Effector memory CD4-positive, alpha-beta T cell (primary cell): ENCODE measurements at places on chromosomes 1 and 21.

DNA sequence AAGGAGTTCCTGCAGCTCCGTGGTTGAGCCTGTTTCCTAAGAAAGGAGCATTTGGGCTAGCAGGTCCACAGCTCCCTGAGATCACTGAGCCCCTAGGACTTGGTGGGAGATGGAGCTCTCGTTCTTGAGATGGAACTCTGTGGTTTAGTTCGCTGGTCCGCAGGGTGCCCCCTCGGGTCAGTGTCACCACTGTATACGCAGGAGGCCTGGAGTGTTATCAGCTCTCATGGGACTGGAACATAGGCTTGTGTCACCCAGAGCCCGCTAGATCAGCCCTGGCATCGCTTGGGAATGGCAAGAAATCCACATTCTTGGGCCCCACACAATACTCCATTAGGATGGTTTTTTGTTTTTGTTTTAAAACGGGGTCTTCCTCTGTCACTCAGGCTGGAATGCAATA, 3.6 kb downstream of the SNAP47 start:
- DNase-seq = no peak

DNA sequence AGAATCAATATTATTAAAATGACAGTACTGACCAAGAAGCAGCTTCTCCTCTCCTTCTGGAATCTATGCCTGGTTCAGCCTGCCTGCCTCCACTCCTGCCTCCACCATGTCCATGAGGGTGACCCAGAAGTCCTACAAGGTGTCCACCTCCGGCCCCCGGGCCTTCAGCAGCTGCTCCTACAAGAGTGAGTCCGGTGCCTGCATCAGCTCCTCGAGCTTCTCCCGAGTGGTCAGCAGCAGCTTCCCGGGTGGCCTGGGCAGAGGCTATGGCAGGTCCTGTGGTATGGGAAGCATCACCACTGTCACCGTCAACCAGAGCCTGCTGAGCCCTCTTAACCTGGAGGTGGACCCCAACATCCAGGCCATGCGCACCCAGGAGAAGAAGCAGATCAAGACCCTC, 822.4 kb upstream of the NEGR1 start:
- DNase-seq = no peak

GRCh38 chr1:72570815-72571214, 288.5 kb upstream of the NEGR1 start:
- DNase-seq = no peak

DNA sequence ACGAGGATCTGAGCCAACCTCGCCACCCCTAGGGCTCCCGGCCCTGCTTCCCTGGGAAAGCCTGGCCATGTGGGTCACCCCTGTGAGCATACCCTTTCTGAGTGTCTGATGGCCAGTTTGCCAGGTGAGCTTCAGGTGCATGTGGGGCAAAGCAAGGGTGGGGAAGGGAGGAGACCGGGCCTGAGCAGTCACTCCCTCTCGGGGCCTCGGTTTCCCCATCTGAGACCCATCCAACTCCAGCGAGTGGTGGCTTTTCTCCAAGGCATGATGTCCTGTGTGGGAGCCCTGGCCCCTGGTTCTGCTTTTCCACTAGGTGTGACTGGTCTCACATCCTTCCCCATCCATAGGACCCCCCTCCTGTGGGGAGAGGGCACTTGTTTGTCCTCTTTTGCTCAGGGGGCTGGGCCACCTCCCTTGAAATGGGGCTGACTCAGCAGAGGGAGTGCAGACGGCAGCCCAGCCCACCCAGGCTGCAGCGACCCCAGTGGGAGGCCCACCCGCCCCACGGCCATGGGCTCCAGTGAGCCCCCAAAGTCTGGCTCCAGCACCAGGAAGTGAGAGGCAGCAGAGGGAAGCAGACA, 1.7 kb upstream of the WNT9A start:
- DNase-seq = no peak

DNA sequence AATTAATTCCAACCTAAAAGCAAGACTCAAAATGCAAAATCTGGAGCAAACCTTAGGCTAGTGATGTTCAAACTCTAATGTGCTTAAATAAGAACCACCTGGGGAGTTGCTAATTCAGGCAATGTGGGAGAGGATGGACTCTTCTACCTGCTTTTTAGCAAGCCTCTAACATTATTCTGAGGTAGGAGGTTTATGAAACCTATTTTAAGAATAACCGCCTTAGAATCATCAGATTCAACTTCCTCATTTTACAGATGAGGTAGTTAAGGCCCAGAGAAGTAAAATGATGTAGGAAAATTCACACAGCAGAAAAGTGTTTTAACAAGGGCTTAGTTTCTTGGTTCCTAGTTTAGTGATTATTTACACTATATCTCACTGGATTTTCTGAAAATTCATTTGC, 8.6 kb upstream of the NTNG1 start:
- DNase-seq = no peak

DNA sequence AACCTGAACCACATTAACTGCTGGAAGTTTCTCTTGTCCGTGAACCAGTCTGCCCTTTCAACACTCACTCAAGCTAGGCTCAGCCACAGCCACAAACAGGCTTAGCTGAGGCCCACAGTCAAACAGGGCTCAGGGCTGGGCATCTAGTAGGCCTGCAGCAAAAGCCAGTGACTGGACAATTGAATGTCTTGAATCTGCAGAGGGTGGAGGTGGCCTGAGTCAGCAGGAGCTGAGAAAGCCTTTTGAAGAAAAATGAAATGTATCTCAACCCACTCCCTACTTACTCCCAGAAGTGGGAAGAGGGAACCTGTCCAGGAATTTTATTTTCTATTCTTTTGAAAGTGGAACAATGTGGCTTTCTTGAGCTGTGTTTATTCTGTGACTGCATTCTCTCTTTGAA, 95.4 kb downstream of the PTPRU start:
- DNase-seq = no peak
